Cardiac fibroblast (primary cell): ENCODE measurements at places on chromosomes 6 and 20.

DNA sequence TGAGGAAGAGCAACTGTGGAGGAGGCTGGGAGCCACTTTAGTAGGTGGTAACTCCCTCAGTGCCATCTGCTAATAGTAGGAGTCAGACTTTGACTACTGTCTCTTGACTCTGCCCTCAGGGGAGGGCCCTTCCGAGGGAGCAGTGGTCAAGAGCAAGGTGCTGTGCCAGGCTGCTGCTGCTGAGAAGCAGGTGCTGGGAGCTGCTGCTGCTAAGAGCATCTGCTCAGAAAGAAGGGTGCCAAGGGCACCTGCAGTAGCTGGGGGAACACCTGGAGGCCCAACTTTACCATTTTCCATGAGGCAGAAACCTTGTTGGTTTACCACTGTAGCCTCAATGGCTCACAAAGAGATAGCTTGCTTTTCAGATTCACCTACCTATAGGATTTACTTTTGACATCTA, 18.5 kb downstream of the GGTLC1 start:
- DNase-seq: no peak

GRCh38 chr6:106772270-106773142, 143.1 kb downstream of the QRSL1 start:
- no peak for DNase-seq

DNA sequence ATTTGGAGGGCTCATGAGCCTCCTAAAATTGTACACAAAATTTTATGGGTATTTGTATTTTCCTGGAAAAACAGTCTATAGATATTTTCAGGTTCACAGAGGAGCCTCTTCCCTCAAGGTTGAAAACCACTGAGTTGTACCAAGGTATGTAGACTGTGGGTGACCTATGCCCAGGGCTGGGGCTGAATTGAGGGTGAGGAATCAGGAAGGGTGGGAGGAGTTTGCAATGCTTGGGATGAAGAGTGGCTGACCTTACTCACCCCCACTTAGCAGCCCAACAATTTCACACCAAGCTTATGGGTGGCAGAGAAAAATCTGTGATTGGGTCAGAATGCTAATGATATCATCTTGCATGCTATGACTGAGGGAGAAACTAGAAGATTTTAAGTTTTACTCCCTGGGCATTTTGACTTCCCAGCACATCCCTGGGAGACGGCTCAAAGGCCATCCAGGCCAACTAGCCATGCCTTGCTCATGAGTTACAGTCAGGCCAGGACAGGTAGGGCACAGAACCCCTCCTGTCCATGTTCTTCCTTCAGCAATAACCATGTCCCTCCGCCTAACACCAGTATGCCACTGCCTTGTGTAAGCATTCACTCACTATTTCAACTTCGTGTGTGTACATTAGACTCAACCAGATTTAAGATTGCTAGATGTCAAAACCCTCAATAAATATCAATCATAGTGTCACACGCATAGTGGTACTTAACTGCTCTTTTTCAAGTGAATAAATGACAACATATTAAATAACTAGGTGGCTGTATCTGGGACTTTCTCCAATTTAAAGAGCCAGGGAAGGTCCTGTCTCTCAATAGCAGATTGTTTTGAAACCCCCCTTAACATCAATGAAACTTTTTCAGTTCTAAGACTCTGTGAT, 16.6 kb downstream of the ADTRP start:
- no peak for DNase-seq

GRCh38 chr20:47934761-47935160, 149.5 kb upstream of the SULF2 start:
- no peak for DNase-seq

GRCh38 chr6:15948930-15949900, 179.7 kb upstream of the MYLIP start:
- DNase-seq: no peak

- peak; percentile 82 for DNase-seq
These were observed 2.1 kb downstream of the RAET1E start for GRCh38 chr6:149895833-149896271.

DNA sequence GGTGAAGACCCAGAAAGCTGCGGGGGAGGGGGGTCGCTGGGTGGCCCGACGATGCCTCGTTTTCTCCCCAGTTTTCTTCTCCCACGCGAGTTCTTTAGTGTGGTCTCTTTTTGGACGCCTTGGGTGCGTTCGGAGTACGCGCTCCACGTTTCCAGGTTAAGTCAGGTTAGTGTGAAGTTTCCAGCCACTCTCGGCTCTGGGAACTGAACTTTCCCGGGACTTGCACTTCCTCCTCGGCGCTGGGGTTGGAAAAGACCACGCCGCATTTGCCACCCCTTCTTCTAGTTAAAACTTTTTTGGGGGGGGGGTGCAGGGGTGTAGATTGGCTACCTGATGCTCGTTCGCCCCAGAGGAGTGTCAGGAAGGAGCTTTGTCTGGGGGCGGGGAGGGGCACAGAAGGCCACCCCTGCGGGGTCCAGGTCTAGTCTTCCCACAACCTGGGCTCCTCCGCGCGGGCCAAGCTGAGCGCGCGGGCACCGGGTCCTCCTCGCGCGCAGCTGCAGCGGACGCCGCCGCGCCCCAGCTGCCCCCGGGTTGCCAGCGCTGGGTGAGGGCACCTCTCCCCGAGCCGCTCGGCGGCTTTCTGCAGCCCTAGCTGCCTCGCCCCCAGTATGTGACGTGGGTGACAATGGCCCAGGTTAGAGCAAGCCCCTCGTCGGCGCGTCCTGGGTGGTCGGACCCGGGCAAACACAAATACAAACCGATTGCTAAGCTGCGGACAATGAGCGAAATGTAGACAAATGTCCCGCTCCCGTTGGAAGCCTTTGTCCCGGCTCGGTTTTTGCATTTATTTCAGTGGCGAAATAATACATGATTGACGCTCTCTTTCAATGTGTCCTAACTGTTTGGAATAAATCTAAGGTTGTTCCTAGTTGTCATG, 1.7 kb upstream of the NKX2-2 start:
- no peak for DNase-seq

DNA sequence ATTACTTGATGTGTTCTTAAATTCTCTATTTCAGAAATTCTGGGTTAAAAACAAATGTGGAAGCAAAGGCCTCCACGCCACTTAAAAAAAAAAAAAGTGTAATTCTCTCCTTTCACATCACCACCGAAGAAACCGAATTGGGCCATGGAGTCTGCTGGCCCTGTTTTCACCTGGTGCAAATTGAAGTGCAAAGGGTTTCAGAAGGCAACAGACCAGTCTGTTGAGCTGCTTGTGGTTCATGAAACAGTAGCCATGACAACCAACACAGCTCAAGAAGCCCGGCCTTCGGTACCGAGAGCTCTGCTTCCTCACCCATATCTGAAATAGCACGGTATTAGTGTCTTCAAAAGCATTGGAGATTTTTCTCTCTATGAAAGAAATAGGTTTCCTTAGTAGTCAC, 63.1 kb downstream of the GMPR start:
- DNase-seq: no peak

- peak; percentile 88 for DNase-seq
These were observed 6.0 kb upstream of the PTK7 start for GRCh38 chr6:43070028-43070632.

- DNase-seq: no peak
These were observed 41.7 kb upstream of the MPC1 start for GRCh38 chr6:166424431-166424830.

- DNase-seq: no peak
These were observed 598.8 kb downstream of the MAFB start for GRCh38 chr20:40090236-40090635.

DNA sequence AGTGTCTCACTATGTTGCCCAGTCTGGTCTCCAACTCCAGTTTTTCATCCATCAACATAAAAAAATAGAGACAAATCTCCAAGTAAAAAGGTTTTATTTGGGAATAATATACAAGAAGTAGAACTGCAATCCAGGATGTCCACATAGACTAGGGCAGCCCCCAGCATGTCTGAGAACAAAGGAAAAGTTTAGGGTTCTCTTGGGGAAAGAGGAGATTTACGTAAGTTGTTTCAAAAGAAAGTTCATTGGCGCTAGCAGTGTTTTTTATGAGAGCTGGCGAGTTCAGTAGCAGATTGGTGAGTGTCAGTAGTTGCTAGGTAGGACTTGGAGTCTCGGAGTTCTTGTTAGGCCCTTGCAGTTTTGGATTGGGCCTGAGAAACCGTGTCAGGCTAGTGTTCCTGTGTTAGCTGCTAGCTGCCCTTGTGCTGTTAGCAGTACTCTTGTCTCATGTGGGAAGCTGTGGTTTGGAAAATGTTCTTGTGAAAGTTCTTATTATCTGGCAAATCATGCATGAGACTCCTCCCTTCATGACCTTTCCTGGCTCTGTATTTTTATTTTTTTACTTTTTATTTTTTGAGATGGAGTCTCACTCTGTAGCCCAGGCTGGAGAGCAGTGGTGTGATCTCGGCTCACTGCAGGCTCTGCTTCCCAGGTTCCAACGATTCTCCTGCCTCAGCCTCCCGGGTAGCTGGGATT, 24.7 kb downstream of the TTLL9 start:
- DNase-seq: peak; percentile 65

DNA sequence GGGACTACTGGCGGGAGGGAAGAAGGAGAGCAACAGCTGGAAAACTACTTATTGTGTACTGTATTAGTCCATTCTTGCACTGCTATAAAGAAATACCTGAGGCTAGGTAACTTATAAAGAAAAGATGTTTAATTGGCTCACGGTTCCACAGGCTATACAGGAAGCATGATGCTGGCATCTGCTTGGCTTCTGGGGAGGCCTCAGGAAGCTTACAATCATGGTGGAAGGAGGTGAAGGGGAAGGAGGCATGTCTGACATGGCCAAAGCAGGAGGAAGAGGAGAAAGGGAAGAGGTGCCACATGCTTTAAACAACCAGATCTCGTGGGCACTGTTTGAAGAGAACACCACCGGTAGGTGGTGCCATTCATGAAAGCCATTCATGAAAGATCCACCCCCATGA, 67.3 kb downstream of the GMDS start:
- no peak for DNase-seq

GRCh38 chr6:1400126-1400850, 10.9 kb downstream of the FOXF2 start:
- DNase-seq: no peak

GRCh38 chr6:136887953-136888352, 34.1 kb upstream of the SLC35D3 start:
- DNase-seq: no peak

DNA sequence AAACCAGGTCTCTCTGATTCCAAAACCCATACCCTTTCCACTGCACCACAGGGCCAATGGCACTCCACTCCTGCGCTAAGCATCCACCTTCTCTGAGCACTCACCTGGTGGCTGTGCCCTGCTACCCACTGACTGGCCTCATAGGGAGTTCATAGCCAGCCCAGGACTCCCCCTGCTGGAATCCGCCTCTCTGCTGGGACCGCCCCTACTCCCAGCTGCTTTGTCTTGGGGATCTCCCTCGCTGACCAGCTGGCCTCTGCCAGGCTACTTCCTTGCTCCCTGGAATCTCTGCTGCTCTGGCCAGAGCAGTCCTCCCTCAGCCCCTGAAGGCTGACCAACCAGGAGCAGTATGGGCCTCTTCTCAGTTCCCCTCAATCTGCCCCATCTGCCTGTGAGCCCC, 129.7 kb downstream of the FAXC start:
- no peak for DNase-seq

- DNase-seq: peak; percentile 52
These were observed 47.5 kb upstream of the JAG1 start for GRCh38 chr20:10721137-10721896.

GRCh38 chr6:21740376-21741124, 147.0 kb downstream of the SOX4 start:
- peak; percentile 37 for DNase-seq

DNA sequence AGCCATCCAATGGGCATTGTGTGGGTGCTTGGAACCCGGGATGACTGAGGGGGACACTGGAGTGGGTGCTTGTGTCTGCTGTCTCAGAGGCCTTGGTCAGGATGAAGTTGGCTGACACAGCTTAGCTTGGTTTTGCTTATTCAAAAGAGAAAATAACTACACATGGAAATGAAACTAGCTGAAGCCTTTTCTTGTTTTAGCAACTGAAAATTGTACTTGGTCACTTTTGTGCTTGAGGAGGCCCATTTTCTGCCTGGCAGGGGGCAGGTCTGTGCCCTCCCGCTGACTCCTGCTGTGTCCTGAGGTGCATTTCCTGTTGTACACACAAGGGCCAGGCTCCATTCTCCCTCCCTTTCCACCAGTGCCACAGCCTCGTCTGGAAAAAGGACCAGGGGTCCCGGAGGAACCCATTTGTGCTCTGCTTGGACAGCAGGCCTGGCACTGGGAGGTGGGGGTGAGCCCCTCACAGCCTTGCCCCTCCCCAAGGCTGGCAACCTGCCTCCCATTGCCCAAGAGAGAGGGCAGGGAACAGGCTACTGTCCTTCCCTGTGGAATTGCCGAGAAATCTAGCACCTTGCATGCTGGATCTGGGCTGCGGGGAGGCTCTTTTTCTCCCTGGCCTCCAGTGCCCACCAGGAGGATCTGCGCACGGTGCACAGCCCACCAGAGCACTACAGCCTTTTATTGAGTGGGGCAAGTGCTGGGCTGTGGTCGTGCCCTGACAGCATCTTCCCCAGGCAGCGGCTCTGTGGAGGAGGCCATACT, 49.4 kb downstream of the PYGB start:
- DNase-seq: no peak

DNA sequence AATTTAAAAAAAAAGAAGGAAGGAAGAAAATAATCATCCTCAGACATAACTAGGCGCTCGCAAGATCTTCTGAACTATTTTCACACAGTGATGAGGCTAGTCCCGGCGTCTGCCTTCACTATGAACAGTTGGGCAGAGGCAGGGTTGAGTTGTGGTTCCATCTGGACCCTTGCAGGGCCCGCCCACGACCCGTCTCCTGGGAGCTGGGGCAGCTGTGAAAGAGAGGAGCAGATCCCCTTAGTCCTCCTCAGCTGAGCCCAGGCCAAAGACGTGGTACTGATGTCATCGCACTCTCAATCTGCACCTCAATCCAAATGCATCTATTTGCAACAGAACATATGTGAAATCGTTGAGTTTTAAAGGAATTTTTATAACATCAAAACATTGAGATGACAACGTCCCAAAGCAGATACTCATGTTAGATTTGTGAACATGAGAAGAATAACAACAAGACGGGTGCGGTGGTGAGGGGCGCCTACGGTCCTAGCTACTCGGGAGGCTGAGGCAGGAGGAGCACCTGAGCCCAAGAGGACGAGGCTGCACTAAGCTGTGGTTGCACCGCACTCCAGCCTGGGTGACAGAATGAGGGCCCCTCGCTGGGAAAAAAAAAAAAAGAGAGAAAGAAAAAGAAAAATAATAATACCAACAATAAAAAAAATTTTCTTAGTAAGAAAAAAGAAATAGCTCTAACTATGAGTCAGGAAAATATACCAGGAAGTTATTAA, 15.3 kb downstream of the TCFL5 start:
- DNase-seq: no peak
